ENCODE measurements at places on chromosomes 2 and 18.

DNA sequence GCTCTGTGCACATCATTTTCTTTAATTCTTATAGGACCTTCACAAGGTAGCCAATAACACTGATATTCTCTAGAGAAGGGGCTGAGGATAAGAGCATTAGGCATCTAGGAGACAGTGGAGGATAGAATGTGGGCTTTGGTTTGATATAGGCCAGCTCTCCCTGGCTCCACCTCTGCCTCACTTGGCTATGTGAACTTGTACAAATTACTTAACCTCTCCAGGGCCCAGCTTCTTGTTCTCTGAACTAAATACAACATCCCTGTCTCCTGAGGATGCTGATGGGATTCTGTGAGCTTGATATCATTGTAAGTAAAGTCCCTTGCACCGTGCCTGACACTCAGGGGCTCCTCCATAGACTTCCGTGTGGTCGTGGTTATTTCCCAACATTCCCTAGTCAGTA lies 87.3 kb downstream of the ACOXL start:
- DNase-seq = no peak

DNA sequence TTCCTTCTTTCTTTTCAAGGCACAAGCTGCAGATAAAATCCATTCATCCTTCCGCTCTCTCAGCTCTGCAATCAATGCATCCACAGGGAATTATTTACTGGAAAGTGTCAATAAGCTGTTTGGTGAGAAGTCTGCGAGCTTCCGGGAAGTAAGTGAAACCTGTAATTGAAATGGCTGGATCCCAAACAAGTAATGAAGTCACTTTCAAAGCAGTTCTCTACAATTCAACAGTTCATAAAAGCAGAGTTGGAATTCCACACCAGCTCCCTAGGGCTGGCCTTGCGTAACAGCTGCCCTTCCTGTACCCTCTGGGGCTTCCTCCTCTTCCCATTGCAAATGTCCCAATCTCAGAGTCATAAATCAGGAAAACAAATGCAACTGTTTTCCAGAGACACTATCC lies 9.6 kb downstream of the SERPINB2 start:
- DNase-seq = no peak

GRCh38 chr2:3283206-3283605 lies 94.4 kb downstream of the EIPR1 start:
- no peak for DNase-seq

DNA sequence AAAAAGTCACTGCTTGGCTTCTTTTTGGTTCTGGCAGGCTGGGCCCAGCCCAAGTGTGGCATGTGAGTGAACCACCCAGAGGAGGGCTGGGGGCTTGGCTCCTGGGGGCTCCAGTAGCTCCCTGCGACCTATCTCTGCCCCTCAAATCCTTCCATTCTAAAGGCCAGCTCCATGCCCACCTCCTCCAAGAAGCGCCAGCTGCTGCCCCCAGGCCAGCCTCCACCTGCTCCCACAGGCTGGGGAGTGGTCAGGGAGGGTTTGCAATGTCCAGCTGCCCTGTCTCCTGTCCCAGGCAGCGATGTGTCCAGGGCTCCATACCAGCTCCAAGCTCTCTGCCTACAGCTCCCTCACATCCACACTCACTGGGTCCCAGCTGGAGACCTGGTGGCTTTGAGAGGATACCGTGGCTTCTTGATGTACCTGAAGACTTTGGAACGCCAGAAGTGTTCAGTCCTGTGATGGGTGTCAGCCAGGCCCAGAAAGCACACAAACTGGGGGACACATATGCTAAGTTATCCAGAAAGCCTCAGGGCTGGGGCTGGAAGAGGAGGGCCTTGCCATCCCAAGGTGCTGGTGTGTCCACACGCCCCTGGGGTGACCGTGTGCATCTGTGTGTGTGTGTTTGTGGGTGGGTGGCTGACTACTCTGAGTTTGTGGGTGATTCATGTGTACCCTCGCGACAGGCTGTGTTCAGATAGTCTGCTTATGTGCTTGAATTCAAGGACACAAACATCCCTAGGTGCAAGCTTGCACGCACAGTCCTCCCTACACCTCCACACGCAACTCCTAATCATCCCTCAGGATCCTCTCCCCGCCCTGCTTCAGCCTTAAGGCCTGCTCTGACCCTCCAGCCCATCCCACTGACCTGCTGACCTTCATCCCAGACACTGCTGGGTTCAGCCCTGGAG lies 33.4 kb downstream of the ZFP36L2 start:
- no peak for DNase-seq

GRCh38 chr2:12533337-12534005 lies 183.3 kb upstream of the TRIB2 start:
- no peak for DNase-seq

DNA sequence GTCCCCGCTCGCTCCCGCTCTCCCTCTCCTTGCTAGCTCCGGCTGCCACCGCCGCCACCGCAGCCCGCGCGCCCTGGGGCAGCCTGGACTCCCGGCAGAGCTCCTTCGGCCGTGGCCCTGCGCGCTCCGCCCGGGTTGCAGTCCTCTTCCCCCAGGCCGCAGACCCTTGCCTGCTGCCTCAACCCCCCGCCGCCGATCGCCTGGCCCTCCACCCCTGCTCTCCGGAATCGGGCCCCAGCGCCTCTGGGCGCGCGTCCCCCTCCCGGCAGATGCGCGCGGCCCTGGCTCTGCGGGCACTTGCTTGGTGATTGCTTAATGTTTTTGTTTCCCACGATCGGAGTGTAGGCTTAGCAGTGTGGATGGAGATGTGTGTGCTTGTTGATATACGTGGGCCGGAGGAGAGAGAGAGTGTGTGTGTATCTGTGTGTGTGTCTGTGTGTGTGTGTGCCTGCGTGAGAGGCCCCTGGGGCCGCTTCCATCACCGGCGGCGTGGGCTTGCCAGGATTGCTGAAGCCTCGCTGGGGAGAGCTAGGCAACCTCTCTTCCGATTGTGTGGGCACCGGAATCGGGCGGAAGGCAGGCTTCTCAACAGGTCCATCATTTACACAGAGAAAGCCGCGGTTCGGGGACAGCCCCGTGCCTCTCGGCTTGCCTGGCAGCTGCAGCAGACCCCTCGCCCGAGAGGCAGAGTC lies 877 bp downstream of the INHBB start:
- DNase-seq = no peak

GRCh38 chr2:134536296-134536695 lies 182.5 kb downstream of the TMEM163 start:
- DNase-seq = peak; percentile 20

DNA sequence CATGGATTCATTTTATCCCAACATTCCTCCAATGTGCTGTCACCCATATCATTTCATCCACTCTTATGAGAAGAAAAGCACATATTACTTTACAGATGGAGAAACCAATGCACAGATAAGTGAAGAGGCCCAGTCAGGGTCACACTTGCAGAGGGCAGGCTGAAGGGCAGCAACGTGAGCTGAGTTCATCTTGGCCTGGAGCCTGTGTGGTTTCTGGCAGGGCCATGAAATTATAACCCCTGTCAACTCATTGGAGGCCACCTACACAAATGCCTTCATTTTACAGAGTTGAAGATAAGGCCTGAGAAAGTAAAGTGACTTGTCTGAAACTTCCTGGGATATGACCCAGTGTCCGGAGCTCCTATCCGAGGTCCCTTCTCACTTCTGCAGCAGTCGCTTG lies 88.4 kb upstream of the NRP2 start:
- DNase-seq = no peak

DNA sequence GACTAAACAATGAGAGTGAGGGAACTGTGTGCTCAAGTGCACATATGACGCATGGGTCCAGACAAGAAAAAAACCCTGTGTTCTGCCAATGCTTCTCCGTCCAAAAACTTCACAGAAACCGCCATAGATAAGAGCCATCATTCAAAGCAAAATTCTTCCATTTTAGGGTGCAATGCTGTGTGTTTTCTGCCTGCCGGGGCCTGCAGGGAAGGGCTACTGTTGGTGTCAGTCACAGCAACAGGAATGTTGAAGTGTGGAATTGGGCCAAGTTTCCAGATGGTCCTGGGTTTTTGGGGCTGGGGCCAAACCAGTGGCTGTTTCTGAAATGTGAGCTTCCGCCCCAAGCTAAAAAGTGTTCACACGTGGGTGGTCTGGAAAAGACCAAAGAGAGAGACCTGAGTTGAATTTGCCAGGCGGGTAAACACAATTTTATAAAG lies 677 bp upstream of the MC2R start:
- no peak for DNase-seq

- DNase-seq = no peak
These were observed 16.7 kb upstream of the MSGN1 start for GRCh38 chr2:17799301-17800120.

- peak; percentile 59 for DNase-seq
These were observed 1.3 kb downstream of the RTP5 start for GRCh38 chr2:241870611-241871537.

- no peak for DNase-seq
These were observed 102.6 kb upstream of the DLX2 start for GRCh38 chr2:172205292-172205691.

DNA sequence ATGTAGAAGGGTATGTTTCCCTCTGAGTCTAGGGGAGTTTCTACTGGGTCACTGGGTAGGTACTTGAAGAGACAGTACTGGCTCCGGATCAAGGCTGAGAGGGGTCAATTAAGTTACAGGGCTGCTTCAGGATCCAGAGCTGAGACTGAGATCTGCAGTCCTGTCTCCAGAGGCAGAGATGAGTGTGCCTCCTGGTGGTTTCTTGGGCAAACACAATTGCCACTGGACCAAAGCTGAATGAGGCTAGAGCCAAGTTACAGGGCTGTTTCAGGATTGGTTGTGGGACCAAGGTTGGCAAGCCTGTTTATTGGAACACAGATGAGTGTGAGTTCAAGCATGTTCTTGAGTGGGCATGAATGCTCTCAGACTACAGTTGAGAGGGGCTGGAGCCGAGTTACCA lies 157.9 kb downstream of the ADCYAP1 start:
- DNase-seq = peak; percentile 45

- DNase-seq = no peak
These were observed 169.9 kb upstream of the SLC39A10 start for GRCh38 chr2:195486987-195487644.

DNA sequence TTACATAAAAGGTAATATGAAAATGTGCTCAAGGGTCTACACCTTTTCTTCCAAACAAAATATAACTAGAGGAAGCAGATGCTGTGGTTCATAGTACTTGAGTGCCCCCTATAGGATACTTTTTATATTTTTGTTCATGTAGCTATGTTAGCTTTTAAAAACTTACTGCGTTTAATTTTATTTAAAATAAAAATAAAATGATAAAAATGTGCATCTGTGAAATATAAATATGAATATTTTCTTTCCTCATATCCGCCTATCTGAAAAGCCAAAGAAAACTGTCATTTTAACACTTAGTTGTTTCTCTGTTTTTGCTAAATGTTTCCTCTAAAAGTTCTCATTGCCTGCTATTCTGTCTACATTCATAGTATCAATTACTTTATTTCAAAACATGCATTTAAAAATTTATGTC lies 9.6 kb upstream of the LRP1B start:
- DNase-seq = no peak

- DNase-seq = no peak
These were observed 100.5 kb downstream of the SOS1 start for GRCh38 chr2:39020383-39020782.

- no peak for DNase-seq
These were observed 3.8 kb downstream of the SOCS6 start for GRCh38 chr18:70292628-70293027.

DNA sequence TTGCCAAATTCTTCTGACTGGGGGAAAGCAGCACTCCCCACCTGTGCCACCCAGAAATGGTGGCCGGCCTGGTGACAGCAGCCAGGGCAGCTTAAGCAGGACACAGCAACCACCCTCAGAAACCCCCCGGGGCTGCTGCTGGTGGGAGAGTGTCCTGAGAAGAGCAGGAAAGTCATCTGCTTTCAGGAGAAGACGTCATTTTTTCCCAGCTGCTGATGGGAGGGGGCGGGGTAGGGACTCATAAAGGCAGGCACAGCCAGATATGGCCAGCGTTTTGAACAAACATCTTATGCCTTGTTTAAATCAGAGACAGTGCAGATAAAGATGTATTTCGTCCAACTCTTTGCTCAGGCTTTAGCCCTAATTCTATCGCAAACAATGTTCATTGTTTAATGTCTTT lies 139.5 kb downstream of the LRRC30 start:
- no peak for DNase-seq

DNA sequence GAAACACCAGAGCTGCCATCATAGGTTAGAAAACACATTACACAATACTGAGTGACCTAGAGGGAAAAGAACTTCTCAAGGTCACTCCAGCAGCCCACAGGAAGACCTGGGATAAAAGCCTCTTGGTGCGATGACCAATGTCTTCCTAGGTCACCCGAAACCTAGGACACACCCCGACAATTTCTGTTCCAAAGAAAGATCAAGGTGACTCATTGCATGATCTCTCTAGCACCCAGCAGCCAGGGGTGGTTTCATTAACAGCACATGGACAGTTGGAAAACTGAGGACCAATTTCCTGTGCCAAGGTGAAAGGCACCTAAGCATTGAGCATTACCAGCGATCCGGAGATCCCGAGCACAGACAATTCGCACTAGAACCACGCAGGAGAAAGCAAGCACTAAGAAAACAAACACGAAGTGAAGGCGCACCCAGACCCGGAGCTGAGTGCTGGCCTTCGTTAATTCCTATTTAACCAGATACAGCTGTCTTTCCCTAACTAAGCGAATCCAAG lies 1.5 kb downstream of the CACNB4 start:
- no peak for DNase-seq

DNA sequence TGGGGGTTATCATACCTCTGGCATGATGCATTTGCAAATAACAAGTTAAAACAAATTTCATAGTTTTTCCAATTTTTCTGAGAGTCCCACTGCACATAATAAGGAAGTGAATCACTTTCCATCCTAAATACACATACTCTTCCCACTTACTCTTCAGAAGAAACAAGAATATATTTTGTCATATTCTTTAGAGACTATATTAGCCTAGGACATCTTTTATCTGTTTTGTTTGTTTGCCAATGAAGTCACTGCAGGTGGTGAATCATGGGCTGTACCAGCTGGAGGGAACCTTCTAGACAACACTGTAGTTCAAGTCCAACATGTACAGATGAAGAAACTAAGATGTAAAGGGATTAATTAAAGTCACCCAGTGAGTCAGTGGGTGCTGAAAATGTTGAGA lies 116.8 kb downstream of the XIRP2 start:
- DNase-seq = no peak

DNA sequence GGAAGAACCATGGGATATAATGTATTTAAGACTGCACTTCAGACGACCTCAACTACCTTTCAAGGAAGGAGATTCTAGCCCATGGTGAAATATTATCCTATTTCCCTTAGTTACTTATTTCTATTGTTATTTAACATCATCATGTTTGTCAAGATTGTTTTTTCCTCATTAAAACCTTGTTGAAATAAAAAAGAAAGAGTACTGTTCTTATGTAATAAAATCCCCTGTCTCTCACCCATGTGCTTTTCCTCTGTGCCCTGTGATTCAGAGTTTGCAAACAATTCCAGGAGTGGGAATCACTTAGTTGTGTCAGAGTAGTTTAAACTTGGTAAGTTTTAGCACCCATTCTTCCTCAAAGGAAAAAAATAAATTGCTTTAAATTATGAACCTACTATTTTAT lies 43.6 kb downstream of the ERBB4 start:
- no peak for DNase-seq
